ENCODE measurements at places on chromosomes 3 and 15.

DNA sequence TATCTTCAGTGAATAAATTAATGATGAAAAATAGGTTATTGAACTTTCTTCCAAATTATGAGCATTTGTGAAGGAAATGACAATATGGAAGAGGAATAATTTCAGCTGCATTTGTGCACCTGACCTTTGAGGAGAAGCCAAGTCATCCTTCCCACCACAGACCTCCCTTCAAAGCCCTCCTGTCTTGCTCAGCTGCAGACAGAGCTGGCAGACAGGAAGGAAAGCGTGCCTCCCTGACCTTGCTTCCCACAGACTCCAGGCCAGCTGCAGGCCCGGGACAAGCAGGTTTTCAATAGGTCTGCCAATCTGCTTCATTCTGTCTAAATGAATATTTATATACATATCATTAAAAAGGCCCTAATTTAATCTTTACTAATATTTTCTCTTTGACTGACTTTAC lies 152.9 kb upstream of the RBMS3 start:
- DNase-seq, result no peak

DNA sequence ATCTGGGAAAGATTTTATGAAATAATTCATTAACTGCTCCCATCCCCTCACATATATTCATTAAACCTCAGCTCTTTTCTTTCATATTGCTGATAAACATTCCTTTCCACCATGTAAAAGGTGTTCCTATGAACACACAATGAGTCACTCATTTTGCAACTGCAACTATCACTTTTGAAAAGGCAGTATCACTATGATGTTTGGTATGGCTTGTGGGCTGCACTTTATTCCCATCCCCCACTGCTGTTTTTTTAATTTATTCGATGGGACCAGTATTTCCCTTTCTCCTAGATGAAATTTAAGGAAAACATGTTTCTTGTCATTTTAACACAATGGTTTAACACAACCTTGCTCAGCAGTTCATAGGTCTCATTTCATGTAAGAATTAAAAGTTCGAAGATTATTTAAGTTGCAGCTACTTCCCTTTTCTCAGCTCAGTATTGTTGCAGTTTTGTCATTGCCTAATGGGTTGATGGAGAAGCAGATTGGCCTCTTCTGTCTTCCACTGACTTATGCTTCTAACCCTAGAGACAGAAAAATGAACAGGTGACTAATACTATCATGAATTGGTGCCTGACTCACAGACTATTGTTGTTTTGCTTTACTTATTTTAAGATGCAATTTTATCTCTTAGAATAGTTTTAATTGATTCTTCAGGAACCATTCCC lies 280.3 kb downstream of the ZPLD1 start:
- DNase-seq, result no peak

DNA sequence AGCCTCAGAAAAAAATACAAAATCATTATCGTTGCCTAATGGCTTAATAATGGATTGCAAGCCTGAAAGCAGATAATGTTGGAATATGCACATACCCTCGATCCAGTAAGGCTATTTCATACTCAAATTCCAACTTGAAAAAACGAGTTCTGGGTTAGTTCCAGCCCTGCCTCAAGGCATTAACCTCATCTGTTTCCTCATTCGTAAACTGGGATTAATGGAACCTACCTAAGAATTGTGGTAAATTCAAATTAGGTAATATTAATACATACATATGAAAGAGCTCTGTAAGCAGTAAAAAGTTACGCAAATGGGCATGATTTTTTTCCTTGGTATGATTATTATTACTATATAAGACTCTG lies 107.5 kb downstream of the SRGAP3 start:
- DNase-seq, result peak; percentile 19

DNA sequence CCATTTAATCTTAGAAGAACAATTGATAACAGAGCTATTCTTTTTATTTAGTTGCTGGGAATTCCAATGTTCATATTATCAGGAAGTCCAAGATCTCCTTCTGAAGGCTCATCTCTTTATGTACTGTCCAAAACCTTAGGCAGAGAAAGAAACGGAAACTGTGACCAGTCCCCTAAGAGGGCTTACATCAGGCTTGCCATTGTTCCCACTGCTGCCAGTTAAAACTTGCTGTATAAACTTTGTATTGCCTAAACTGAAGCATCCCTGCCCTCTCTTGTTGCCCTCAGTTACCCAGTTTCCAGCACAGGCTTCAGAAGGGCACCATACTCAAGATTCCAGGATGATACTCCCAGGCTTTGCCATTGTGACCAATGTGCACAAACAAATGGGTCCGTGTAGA lies 435.2 kb upstream of the NAALADL2 start:
- no peak for DNase-seq

DNA sequence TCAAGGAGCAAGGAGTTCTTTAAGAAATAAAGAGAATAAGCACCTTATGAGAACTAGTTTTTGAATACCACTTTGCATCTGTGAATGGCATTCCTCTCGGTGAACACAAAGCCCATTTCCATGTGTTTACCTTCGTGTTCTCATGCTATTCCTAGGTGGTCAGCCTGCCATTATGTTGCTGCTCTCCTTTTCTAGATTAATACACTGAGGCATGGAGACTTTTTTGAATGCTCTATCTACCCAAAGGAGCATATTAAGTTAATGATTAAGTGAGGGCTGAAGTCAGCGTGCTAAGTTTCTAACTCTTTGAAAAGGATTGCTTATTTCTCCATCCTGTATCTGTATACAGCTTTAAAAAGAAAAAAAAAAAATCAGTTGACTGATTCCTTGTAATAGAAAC lies 394.5 kb downstream of the MECOM start:
- DNase-seq, result no peak

DNA sequence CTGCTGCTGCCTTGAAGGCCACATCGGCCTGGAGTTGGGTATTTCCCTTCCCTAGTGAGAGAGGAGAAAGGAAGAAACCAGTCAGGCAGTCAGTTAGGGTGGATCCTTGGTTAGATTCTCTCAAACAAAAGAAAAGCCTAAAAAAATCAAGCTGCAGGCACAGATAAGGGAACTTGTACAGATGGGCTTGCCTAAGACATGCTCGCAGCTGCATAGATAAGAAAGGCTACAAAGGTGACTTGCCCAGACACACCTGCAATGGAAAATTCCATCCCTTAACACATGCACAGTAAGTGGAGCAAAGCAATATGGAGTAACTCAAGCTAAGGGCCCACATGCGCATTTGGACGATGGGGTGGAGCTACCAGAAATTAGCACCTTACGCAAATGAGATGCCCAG lies 199.7 kb upstream of the ARPP21 start:
- no peak for DNase-seq

GRCh38 chr15:40693904-40694687 lies 878 bp upstream of the RAD51 start:
- DNase-seq, result no peak

DNA sequence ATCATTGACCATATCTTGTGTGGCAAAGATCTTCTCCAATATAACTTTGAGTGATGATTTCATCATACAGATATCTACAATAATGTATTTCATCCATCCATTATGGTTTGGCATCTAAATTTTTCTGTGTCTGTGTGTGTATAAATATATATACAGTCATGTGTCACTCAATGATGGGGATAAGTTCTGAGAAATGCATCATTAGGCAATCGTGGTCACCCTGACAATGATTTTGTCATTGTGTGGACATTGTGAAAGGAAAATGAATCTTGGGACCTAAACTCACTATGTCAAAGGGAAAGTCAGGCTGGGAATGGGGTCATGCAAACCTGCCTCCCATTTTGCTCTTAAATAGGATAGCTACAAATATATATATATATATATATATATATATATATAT lies 12.4 kb downstream of the CFAP161 start:
- no peak for DNase-seq

- DNase-seq, result no peak
These were observed 27.5 kb downstream of the MELTF start for GRCh38 chr3:197001972-197002700.

DNA sequence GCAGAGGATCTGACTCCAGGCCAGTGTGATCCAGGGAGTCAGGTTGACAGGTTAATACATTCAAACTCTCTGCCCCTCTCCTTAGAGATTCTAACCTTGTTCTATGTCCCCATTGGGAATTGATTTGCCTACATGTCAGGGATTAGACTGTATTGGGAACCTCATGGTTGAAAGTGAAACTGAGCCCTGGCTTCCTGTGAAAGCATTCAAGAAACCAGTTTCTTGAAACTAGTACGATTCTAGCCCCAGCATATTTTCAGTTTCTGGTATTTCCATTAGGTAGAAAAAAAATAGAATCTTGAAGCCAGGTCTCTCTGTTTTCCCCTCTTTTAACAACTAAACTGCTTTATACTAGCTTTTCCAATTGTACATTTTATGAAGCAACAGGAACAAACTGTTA lies 140.4 kb upstream of the ABI3BP start:
- DNase-seq, result no peak

DNA sequence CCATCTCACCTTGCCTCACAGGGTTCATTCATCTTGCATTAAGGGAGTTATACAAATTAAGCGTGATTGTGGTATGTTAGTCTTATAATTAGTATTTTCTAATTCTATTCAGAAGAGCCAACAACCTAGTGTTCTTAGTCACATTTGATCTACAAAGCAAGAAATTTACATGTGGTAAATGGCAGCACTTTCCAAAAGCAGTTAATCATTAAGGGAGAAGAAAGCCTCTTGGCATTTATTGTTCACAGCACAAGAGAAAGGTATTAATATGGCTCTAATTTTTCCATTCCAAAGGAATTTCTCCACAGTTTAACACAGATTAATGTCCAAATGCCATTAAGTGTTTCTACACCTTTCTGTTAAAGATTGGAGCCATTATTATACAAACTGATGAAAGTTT lies 1077.1 kb downstream of the ZPLD1 start:
- no peak for DNase-seq

- no peak for DNase-seq
These were observed 793 bp downstream of the APOD start for GRCh38 chr3:195582947-195583346.

DNA sequence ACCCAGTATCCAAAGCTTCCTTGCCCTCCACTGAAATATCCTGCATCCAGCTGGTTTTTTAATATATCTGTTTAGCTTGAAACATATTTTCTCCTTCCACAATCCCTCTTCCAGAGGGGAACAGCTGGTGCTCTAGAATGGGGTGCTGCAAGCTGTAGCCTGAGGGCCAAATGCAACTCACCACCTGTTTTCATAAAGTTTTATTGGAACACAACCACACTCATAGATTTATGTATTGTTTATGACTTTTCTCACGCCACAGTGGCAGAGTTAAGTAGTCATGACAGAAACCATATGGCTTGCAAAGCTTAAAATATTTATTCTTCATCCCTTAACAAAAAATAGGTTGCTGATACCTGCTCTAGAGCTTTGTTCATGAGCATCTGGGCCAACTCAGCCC lies 298.7 kb downstream of the CLSTN2 start:
- DNase-seq, result no peak

DNA sequence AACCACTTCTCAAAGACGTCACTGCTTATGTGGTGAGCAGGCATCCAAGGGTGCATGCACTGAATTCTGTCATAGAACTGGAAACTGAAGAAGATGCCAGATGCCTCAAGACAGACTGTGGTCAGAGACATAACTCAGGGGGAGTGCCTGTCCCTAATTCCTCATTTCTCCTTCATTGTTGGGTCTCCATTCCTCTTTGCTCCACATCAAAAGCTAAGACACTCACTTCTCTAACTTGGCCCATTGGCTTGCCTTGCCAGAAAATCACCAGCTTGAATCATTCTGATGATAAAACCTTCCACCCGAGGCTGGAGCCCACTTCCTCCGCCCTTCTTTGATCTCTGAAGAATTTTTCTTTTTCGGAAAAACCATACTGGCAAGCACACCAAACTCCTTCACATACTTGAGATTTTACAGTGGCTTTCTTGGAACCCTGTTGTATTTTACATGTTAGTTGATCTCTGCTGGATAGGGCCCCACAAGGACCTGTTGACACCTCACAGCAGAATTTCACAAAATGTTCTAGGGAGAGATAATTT lies 69.9 kb downstream of the COL8A1 start:
- no peak for DNase-seq

DNA sequence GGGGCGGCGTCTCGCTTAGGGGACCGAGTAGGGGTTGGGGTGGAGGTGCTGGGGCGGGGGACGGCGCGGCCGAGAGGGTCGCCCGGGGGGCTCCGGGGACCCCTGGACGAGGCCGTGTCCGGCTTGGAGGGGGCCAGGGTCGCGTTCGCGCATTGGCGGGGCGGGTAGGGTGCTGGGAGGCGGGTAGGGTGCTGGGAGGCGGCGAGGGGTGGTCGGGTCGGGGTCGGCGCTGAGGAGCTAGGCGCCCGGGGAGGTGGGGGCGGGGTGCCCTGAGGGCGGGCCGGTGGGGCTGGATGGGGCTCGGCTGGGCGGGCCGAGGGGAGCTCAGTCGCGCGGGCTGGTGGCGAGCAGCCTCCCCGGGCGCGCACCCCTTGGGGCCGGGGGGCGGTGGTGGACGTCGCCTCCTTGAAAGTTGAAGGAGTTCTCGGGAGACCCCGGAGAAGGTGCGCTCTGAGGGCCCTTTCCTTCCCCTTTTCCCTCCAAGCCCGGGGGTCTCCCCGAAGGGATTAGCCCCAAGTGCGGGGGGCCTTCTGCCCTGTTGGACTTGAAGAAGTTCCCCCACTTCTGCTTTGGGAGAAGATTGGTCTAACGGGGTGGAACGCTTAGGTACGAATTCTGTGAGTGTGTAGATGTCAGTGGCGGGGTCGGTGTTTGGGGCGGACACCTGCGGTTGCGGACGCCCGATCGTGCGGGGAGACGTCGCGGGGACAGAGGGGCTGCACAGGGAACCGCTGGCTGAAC lies 543 bp downstream of the MEF2A start:
- DNase-seq, result no peak

- no peak for DNase-seq
These were observed 4.5 kb upstream of the ZBTB47 start for GRCh38 chr3:42649006-42649405.

GRCh38 chr3:184479426-184480126 lies 82.0 kb upstream of the EPHB3 start:
- no peak for DNase-seq

DNA sequence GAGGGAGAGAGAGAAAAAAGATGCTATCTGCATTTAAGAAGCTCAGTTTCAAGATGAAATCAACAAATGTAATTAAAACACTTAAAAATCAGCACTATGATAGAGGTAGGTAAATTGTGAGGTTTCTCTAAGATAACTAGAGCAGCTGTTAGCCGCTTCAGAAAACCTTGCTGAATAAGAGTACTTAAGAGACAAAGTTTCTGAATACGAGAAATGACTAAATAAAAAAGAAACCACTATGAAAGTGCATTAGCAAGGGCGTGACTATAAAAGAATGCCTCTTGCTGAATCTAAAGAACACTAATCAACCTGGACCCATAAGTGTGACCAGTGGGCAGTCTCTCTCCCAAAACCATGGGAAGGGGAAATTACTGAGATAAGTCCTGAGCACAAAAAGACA lies 41.8 kb downstream of the IQCB1 start:
- no peak for DNase-seq

DNA sequence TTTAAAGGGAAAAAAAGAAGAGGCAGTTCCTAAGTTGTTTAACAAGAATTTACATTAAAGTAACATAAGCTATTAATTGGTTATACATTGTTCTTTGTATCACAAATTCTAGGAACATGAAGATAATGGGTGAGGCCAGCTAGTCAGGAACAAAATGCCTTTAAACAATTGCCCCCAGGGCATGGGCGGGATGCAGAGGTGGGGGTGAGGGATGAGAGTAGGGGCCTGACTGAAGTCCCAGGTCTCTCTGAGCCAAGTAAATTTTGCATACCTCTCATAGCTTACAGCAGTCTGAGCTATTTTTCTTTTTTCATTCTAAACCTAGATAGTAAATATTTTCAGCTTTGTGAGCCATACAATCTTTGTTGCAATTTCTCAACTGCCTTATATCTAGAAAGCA lies 77.8 kb upstream of the RNU6-1 start:
- DNase-seq, result no peak

GRCh38 chr15:69161079-69161877 lies 843 bp downstream of the GLCE start:
- no peak for DNase-seq

GRCh38 chr3:106848099-106848498 lies 529.1 kb upstream of the CCDC54 start:
- no peak for DNase-seq

Data from NCI-H2029 (cell line).